Bronchial epithelial cell (primary cell): ENCODE measurements at places on chromosomes 5 and 9. TPM values are rescaled to one million over a fixed set of nuclear protein-coding genes. Genes with fewer than 3 reads are reported as not detected.

The UCK1 gene
- 15.0 and 16.1 TPM in 2 replicates for total RNA-seq

The STING1 gene
- total RNA-seq: 2.8 and 2.9 TPM in 2 replicates

The ACSL6 gene
- 0.13 and 0.26 TPM in 2 replicates for total RNA-seq

The IRX4 gene
- total RNA-seq: under 0.01 and 1.1 TPM in 2 replicates

The SLC46A2 gene
- total RNA-seq: not detected in 2 replicates
